ENCODE measurements at places on chromosomes 1 and 21.
A peak's percentile ranks its signal among the peaks of the same experiment; 100 is the strongest.

DNA sequence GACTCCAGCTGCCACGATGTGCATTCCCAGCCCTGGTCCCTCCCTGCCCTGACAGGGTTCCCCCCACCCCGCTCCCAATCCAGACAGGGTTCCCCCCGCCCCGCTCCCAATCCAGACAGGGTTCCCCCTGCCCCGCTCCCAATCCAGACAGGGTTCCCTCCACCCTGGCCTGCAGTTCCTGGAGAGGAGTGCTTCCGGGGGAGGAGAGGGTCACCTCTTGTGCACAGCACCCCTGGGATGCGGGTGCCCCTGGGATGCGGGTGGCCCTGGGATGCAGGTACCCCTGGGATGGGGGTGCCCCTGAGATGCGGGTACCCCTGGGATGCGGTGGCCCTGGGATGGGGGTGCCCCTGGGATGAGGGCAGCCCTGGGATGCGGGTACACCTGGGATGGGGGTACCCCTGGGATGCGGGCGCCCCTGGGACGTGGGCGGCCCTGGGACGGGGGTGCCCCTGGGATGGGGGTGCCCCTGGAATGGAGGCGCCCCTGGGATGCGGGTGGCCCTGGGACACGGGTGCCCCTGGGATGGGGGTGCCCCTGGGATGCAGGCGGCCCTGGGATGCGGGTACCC, 36.7 kb upstream of the SLC19A1 start:
- no peak for DNase-seq

DNA sequence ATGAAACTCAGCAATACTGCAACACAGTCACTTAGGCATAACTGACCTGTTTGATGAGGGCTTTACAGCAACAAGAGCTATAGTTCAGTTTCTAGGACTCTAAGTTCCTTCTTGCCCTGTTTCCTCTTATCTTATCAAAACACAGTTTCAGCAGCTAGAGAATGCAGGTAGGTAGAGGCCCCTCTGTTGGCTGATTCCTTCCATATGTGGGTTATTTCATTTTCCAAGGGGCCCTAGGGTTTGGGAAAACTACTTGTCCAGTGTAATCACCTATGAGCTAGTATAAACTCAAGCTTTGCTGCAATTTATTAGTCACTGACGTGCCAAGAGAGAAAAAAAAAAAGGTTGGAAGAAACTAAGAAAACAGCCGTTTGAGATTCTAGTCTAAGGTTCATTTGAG, 607.7 kb upstream of the USP24 start:
- no peak for DNase-seq

DNA sequence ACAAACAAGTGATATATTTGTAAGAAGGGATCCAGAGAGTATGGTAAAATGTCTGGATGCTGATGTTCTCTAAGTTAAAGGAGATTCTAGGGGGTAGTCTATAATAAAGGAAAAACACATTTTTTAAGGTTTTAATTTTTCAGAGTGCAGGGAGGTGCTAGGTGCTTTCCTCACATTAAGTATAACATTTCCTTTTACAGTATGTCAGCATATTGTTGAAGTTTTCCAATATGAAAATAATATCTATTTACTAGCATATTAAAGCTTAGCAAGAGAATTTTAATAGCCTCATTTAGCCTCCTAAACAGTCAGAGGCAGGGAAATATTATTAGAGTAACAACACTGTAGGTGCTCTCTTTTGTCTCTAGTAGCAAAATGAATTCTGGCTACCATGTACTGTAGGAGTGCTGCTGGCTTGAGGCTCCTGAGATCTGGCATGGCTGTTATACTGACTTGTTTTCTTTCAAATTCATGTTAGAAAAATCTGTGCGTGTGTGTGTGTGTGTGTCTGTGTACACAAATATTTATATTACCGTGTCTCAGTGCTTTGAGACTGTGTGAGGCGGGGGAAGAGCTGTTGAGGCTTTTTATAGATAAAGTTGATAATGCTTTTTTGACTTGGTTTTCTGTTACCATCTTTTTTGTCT, 71.0 kb downstream of the POU2F1 start:
- no peak for DNase-seq

- DNase-seq, result no peak
These were observed 137.4 kb downstream of the BACH1 start for GRCh38 chr21:29436143-29436542.

DNA sequence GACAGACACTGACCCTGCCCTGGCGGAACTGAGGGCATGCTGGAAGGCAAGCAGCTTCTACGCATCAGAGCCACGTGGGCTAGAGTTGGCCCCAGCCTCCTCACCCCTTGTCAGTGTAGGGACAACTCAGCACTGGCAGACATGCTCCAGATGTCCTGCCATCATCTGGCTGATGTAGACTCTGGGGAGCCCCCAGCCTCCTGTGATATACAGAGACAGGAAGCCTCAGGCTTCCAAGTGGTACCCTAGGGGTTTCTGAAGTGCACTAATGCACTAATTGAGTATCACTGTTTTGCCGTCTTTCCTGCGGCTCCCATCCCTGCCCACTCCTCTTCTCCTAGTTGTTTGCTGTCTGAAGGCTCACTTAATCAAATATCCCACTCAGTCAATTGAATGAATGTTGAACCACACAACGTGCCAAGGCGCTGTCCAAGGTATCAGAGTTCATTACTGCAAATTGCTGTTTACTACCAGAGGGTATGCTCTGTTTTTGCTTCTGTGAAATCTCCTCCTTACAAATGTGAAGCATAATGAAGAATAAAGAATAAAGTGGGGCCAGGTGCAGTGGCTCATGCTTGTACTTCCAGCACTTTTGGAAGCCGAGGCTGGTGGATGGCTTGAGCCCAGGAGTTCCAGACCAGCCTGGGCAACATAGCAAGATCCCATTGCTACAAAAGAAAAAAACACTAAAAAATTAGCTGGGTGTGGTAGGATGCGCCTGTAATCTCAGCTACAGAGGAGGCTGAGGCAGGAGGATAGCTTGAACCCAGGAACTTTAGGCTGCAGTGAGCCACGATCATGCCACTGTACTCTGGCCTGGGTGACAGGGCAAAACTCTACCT, 76.4 kb upstream of the ZBTB18 start:
- DNase-seq, result no peak

GRCh38 chr1:67431156-67431765, 1.1 kb upstream of the SERBP1 start:
- no peak for DNase-seq

GRCh38 chr1:44501047-44501890, 96.2 kb downstream of the RNF220 start:
- DNase-seq, result no peak

- DNase-seq, result peak; percentile 29
These were observed 14.2 kb upstream of the TTC22 start for GRCh38 chr1:54815086-54815876.

DNA sequence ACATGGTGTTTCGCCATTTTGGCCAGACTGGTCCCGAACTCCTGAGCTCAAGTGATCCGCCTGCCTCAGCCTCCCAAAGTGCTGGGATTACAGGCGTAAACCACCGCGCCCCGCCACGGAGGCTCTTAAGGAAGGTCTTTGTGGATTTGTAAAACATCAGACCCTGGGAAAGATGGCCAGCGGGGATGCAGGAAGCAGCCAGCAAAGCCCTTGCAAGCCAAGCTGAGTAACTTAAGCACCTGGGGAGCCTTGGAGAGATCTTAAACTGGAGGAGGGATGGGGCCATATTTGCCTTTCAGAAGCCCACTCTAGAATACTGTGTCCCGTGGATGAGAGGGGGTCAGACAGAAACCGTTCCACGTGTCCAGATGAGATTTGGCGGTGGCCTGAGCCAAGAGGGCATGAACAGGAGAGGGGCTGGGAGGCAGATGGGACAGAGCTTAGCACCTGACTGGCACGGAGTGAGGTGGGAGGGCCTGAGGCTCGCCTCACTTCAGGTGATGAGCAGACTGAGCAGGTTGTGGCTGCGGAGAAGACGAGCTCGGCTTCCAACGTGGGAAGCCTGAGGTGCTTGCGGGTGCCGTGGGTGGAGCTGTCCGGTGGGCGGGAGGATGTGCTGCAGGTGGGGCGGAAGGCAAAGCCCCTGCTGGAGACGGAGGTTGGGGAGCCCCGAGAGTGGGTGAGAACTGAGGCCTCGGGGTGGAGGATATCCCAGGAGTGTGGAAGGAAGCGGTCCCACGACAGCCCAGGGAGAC, 11.7 kb downstream of the C1orf216 start:
- no peak for DNase-seq

GRCh38 chr1:68600049-68600661, 103.3 kb upstream of the DEPDC1 start:
- no peak for DNase-seq

GRCh38 chr1:199161766-199162303, 523.0 kb downstream of the PTPRC start:
- DNase-seq, result no peak

GRCh38 chr1:29323636-29324035, 87.3 kb downstream of the PTPRU start:
- no peak for DNase-seq

GRCh38 chr21:45050797-45051489, 23.4 kb upstream of the ADARB1 start:
- DNase-seq, result no peak

DNA sequence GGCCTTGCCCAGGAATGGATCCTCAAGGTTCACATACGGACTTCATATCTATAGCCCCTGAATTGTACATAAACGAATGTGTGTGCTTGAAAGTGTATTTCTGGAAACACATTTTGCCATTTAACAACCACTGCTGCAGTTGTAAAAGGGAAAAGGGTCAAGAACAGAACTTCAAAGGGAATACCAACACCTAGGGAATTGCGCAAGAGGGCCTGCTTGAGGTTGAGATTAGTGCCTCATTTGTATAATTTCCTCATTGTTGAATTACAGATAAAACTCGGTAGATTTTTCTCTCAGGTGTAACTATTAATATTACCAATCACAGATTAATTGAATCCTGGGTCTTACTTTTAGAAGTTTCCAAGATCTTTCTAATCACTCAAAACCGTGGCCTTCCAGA, 6.1 kb downstream of the NCF2 start:
- DNase-seq, result no peak

- DNase-seq, result no peak
These were observed 8.9 kb downstream of the VSIG8 start for GRCh38 chr1:159853417-159854115.

DNA sequence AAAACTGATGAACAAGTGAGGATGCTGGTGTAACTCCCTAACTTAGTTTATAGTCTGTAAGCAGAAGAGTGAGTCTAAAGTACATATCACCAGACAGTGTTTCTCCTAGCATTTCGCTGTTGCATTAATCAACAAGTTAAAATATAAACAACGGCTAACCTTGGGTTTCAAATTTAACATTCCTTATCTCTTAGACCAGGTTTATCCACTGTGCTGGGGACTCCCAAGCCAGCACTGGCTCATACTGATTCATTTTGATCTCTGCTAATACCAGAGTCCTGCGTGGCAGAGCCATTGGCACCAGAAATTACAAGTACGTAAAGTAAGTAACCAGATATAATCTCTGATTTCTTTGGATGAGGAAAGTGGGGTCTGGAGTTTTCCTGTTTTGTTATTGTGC, at the start of gene FMO1:
Gene FMO1 (plus strand): TSS at position 193 of the 400 bp plus-strand sequence. CDS start 9,594 bp downstream, outside the sequence.
- DNase-seq, result no peak

- no peak for DNase-seq
These were observed 7.7 kb upstream of the HPCA start for GRCh38 chr1:32878637-32879041.

GRCh38 chr1:6831366-6831765, 46.1 kb downstream of the CAMTA1 start:
- no peak for DNase-seq

DNA sequence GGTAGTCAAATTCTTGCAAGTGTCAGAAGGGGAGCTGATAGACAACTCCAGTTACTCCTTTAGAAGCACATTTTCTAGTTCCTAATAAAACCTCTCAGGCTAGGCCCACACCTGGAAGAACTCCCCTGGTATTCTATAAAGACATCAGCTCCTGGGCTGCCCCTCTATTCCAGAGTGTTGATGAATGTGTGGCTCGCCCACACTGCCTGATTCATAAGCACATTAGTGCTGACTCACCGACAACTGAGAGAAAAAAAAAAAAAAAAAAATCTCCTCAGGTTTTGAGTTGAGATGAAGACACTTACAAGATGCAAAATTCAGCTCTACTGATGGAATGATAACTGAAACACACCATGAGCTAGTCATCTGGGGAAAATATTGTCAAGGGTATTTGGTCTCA, 188.1 kb downstream of the TNR start:
- DNase-seq, result no peak

DNA sequence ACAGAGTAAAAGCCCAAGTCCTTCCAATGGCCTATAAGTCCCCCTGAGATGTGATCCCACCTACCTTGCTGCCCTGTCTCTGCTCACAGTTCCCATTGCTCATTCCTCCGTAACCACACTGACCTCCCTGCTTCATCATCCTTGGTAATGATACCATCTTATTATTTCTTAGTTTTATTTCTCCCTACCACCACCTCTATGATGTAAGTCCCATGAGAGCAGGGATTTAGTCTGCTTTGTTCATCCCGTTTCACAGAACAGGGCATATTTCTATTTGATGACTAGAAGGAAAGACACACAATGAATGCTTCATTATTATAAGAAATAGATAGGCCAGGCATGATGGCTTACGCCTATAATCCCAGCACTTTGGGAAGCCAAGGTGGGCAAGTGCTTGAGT, 22.5 kb downstream of the NIBAN1 start:
- DNase-seq, result no peak

DNA sequence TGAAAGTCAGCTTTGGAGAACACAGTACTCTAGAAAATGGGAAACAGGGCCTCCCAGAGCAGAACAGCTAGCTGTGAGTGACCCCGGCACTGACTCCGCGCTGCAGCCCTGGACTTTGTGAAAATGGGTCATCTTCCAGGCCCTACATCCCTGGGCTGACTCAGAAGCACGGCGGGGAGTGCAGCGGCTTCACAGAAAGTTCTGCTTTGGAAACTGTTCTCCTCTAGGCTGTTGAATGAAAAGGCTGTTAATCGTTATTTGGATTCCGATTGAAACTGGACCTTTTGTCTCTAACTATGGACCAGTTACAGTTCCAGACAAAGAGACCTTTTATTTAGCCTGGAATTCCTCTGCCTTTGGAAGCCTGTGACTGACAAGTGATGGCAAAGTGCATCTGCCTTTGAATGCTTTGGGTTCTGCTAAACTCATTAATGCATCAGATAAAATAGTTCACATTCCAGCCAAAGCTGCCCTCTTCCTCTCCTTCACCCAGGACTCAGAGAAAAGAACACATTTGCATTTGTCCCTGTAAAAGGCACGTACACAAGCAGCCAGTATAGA, 144.9 kb upstream of the HOOK1 start:
- no peak for DNase-seq

- no peak for DNase-seq
These were observed at the start of gene AIM2 for GRCh38 chr1:159076438-159077119. Gene AIM2, minus strand, starts transcription at chr1:159076766. Its CDS starts 3,267 bp downstream, at chr1:159073499.

DNA sequence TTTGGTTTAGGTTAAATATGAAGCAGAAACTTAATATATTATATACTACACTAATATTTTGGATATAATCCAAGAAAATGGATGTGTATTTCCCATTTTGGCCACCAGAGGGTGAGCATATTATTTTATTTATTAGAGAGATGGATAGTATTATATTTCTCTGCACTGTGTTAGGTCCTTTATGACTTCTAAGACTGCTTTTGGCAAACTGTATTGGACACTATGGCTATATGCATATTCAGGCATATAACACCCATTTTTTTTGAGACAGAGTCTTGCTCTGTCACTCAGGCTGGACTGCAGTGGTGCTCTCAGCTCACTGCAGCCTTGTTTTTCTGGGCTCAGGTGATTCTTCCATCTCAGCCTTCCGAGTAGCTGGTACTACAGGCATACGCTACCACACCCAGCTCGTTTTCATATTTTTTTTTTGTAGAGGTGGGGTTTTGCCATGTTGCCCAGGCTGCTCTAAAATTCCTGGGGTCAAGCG, 17.8 kb upstream of the PGM1 start:
- DNase-seq, result no peak

- DNase-seq, result no peak
These were observed 15.3 kb upstream of the NPHP4 start for GRCh38 chr1:6007318-6008083.

GRCh38 chr1:220810179-220810653, 23.5 kb downstream of the MTARC1 start:
- DNase-seq, result peak; percentile 88

Data from vagina (tissue), 2 donors.